ENCODE measurements at places on chromosomes 7 and 10.

DNA sequence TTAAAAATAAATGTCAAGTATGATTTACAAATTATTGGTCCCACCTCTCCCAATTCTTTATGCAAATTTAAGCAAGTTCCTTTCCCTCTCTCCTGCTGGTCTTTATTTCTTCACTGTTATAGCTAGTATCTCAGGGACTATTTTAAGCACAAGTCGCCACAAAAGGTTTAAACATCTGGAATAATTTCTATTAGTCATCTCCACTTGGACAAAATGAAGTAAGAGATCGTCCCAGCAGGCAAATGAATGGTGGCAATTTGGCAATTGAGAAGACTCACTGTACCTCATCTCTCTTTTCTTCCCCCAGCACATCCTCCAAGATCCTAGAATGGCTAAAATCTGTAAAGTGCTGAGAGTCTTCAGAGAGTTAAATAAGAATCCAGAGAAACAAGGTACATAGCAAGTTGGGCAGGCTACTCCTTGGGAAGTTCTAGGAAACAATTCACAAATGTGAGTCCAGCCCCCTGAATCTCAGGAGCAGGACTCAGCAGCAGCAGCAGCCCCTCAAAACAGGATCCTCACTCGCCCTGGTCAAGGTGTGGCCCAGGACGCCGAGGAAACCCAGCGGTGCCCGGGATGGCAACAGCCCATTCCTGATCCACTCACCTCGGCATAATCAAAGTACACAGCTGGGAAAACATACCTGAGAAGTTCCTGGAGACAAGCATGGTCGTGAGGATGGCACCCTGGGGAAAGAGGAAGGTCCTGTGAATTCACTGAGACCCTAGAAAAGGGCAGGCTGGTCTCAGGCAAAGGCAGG is 30.3 kb upstream of the NDST2 start:
- no peak for DNase-seq

GRCh38 chr7:90596671-90597562 is 796 bp downstream of the CDK14 start:
- no peak for DNase-seq

GRCh38 chr10:77926566-77927401 is at the start of gene DLG5:
TSS of gene DLG5 (minus strand) at chr10:77926755. CDS start at chr10:77926520, 235 bp downstream.
- DNase-seq: no peak

DNA sequence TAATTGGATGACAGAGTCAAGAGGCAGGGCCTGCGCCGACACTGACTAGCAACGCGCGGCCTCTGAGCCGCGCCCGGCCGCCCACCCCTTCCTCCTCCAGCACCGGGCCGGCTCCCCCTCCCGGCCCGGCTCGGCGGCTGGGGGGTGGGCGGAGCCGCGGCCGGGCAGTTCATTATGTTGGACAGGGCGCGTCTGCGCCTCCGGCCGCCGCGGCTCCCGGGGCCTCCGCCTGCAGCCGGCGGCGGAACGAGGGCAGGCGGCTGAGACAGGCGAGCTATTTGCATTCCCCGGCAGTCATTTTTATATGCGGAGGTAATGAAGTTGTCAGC is 106.7 kb downstream of the SNX10 start:
- no peak for DNase-seq

DNA sequence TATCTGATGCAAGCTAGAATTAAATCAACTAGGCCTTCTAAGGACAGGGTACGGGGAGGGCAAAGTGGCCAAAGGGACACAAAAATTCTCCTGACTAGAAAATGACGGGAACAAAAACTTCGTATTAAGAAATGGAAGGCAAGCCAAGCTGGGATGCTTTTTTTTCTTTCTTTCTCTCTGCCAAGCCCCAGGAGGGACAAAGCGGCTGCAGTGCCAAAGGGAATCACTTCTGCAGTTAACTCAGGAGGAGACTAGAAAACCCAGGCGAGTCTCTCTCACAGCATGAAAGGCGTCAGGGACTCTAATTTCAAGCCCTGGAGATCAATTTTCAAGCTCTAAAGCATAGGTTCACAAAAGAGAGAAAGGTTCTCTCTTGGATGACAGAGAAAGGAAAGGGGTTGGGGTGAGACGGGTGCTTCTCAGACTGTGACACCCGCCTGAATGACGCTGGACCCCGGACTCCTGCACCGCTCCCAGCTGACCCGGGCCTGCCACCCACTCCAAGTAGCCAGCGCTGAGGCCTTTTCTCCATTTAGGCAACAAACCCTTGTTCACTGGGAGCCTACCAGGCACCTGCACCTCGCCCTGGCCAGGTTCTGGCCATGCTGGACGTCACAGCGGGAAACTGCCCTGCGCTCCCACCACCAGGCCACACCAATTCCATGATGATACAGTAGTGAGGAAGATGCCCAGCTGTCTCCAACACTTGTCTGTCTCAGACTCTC is 56.5 kb downstream of the KIAA1549 start:
- no peak for DNase-seq

- no peak for DNase-seq
Measured at GRCh38 chr7:51067757-51068156, 248.9 kb downstream of the COBL start.

GRCh38 chr10:16425449-16425848 is 11.4 kb upstream of the PTER start:
- DNase-seq: no peak

- no peak for DNase-seq
Measured at GRCh38 chr10:59508956-59509355, 146.6 kb upstream of the FAM13C start.

DNA sequence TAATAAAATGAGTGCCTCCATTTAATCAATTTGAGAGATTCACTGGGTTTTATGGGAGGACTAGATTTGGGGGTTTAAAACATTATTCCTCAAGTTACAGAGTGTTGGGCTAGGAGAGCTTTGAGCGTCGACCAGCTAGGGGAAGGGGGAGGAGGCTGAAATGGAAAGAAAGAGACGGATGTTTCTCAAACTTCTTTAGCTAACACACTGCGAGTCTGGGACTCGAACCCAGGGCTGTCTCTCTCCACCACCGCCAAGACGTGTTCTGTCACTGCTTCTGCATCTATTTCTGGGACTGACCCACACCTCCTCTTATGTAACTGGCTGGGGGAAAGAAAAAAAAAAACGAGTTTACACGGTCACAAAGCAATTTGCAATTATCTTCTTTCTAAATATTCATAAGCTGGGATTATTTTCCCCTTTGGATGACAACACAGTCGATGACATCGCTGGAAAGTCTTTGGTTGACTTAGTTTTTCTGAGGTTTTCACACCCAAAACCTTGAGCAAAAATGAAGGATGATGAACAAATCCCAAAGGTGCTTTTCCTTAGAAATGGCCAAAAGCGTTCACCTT is 27.2 kb downstream of the CHST15 start:
- DNase-seq: no peak

- no peak for DNase-seq
Measured at GRCh38 chr7:38052786-38053185, 125.3 kb upstream of the STARD3NL start.

DNA sequence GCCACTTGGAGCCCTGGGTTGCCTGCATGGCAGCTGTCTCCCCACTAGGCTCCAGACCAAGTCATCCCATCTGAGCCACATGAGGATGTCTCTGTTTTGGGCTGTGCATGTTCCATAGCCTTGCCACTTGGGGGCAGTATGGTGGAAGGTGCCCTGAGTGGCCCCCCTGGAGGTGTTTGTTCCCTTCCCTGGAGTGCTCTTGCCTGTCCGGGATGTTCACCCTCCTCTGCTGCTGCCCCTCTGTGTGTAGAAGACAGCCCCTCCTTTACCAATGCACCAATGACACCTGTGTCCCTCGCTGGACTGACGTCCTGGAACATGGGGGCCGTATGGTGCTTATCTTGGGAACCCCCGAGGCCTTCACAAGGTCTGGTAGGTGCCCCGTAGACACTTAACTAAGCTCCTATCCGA is 100.2 kb downstream of the ACTR3B start:
- DNase-seq: no peak

- no peak for DNase-seq
Measured at GRCh38 chr7:50185208-50185607, 92.2 kb upstream of the ZPBP start.

Measured in stimulated activated CD4-positive, alpha-beta T cell treated with anti-CD3 and anti-CD28 coated beads, Interleukin-1b, Interleukin-23, amount 100 ng/mL, for 1 hour (primary cell).